ENCODE measurements at places on chromosomes 4 and X.

DNA sequence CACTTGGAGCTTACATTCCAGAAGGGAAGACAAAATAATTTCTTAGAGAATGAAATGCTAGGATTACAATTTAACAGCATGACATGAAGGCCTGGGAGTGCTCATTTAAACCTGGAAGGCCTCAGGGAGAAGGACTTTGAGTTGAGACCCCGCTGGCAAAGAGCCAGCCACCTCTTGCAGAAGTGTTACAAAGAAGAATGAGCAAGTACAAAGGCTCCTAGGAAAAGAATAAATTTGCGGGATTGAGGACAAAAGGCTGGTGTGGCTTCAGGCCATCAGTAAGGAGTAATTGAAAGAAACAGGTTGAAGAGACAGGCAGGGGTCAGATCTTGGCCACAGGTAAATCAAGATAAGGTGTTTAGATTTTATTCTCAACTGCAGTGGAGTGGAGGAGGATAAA, 3.1 kb upstream of the ELOVL6 start:
- DNase-seq: no peak

- DNase-seq: no peak
Observed at GRCh38 chrX:106731590-106731989, 5.1 kb downstream of the RNF128 start.

GRCh38 chr4:1172228-1172851, at the start of gene SPON2:
TSS of gene SPON2 (minus strand) at chr4:1172583.
- no peak for DNase-seq

DNA sequence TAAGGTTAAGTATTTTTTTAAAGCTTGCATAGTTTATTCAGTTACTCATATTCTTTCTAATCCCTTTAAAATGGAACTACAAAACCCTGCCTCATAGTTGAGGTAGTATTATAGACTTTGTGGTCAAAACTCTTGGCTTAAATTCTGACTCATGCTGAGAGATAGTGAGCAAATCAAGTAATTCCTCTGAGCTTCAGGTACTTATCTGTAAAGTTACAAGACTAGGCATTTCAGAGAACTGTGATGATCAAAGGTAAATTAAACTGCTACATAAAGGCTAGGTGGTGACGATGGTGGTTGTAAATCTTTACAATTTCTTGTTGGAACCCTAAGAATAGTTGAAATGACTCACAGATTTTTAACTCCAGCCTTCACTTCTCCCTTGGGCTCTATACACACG, 3.2 kb upstream of the CLOCK start:
- DNase-seq: no peak

GRCh38 chrX:10032147-10032546, 65.0 kb downstream of the CLDN34 start:
- no peak for DNase-seq

DNA sequence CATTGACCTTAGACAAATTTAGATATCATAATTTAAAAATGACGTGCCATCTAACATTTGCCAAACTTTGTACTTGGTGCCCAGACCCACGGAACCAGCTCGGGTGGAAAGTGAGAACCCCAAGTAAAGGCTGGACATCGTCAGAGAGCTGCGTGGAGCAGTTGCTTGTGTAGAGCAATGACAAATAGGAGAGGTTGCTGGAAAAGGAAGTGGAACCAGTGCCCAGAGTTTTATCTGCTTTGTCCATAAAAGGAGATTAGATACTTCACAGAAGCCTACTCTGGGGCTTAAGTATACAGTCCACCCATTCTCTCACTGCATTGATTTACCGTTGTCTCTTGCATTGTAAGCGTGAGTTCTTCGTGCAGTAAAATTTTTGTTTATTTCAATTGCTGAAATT, 5.4 kb upstream of the TBC1D1 start:
- DNase-seq: no peak

DNA sequence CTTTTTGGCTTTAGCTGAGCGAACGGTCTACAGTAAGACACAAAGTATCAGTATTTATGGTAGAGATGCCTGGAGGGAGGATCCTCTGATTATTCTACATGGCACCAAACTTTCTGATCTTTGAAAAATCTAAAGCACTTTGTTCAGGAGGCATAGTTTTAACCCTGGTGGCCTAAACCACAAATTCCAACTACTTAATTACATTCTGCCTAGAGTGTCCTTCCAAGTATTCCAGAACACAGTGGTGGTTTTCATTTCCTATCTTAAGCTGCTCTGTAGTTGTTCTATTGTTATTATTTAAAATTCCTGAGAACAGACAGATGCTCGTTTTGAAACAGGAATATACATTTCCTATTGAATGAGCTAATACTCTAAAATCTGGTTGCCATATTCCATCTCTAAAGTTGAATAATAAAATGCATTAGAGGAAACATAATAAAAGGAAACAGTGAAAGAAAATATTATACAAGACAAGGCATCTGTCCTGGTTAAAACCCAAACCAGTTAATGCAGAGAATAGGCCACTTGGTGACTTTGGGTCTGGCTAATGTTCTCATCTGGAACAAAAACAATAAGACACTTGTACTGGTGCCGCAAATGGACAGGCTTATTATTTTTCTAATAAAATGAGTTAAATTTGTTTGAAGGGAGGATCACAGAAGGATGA, 657.4 kb downstream of the SPRY1 start:
- no peak for DNase-seq

DNA sequence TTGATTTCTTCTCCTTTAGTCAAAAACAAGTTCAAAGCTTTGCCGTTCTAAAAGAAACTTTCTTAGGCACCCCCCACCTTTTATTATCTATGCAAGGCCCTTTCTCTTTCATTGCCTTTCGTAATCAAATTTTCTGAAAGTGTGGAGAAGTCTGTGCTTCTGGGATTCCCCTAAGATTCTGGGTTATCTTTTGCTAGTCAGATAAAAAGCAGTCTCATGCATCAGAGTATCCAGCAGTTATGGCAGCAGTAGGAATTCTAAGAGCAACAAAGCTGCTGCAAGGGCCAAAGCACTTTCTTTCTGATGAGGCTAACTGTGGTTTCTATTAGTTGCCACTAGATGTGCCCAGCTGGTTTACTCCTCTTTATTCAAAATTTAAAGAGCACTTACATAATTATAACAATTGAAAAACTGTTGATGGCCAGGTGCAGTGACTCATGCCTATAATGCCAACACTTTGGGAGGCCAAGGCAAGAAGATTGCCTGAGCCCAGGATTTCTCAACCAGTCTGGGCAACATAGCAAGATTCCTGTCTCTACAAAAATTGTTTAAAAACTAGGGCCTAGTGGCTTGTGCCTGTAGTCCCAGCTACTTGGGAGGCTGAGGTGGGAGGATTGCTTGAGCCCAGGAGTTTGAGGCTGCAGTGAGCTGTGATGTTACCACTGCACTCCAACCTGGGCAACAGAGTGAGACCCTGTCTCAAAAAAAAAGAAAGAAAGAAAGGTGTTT, 296.2 kb downstream of the PAPSS1 start:
- no peak for DNase-seq

DNA sequence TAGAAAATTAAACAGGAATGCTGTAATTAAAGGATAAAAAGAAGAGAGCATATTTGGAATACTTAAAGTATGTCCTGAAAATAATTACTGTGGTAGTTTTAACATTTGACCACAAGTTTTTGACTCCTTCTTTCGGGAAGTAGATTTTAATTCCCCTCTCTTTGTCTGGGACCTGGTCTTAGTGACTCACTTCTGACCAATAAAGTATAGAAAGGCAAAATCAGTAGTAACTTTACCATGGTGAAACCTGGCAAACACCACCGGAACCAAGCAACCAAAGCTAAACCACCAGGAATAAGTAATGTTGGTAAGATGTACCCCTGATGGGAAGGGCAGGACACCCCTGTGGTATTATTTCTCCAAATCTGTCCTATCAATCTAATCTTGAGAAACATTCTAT, 314.8 kb downstream of the PDHA2 start:
- DNase-seq: no peak

DNA sequence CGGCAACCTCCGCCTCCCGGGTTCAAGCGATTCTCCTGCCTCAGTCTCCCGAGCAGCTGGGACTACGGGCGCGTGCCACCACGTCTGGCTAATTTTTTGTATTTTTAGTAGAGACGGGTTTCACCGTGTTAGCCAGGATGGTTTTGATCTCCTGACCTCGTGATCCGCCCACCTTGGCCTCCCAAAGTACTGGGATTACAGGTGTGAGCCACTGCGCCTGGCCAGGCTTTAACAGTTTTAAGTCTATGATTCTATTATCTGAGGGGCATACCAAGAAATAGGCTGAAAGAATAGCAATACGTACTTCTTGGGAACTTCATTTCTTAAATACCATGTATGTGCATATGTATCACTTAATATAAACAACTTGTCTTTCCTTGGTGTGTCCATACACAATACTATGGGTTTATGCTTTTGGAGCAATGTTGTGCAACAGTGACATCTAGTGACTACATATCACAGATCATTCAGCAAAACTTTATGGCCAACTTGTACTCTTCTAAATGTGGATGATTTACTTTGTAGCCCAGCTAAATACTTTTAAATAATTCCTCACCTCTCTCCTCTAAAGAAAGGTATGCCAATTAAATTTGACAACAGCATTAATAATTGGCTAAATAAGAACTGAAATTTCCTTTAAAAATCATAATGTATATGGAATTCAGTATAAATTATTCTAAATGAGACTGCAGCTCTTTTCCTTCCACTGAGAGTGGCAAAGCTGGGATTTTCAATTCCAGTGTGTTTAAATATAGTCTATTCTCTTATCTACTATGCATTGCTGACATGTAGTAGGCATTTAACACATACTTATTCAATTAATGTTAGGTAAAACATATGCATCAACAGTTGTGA, 10.4 kb downstream of the SLC9B1 start:
- DNase-seq: peak; percentile 74

GRCh38 chr4:139919004-139919403, 235.0 kb downstream of the MAML3 start:
- DNase-seq: no peak

- no peak for DNase-seq
Observed at GRCh38 chr4:5982156-5982973, 35.9 kb downstream of the C4orf50 start.

DNA sequence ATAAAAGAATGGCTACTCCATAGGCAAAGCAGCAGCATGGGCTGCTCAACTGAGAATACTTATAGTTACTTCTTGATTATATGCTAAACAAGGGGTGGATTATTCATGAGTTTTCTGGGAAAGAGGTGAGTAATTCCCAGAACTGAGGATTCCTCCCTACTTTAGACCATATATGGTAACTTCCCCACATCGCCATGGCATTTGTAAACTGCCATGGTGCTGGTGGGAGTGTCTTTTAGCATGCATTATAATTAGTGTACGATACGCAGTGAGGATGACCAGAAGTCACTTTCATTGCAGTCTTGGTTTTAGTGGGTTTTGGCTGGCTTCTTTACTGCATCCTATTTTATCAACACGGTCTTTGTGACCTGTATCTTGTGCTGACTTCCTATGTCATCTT, 141.5 kb downstream of the MAGEB17 start:
- no peak for DNase-seq

GRCh38 chr4:114077610-114078009, 98.2 kb upstream of the ARSJ start:
- DNase-seq: no peak

DNA sequence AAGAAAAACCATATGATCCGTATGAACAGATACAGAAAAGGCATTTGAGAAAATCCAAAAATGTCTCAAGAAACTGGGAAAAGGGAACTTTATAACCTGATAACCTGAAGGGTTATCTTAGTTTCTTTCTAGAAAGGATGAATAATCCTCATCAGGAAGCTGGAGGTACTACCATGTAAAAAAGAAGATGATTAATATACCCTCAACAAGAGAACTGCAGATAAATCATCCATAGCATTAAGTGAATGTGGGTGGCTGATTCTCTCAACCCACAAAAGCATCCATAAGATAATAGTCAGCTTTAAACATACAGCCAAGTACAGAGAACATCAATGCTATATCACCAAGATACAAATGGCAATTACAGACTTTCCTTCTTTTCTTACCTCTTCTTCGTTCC, 26.4 kb downstream of the ANAPC10 start:
- no peak for DNase-seq

GRCh38 chrX:136185401-136186022, 38.2 kb downstream of the FHL1 start:
- DNase-seq: no peak

Data from CD4-positive, alpha-beta T cell treated with Interleukin-12 subunit alpha and Interleukin-12 subunit beta, for 1 hour (primary cell).